ENCODE measurements at places on chromosomes 5 and 9.

DNA sequence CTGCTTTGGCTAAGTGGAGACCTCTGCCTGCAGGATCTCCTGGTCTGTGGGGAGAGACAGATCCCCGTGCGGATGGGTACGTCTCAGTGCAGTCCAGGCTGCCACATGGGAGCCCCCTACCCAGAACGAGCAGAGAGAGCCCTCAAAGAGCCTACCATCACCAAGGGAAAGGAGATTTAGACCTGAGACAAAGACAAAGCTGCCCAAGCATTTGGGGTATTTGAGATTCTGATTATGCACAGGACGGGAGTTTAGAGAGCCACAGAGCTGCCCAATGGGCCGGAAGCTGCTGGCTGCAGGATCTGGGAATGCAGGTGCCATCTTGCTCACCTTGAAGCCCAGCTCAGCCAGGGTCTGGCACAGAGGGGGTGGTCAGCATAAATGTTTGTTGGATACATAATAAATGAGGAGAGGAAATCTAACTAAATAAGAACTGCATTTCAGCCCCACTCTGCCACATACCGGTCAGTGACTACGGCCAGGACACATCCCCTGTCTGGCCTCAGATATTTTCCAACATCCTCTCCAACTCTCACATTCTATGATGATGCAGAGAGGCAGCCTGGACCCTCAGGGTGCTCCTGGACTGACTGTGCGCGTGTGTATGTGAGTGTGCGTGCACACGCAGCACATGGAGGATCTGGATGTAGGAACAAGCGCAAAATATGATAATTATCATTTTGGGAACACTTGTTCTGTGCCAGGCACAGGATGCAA is 157.8 kb downstream of the FGF18 start:
- ATAC-seq: no peak

DNA sequence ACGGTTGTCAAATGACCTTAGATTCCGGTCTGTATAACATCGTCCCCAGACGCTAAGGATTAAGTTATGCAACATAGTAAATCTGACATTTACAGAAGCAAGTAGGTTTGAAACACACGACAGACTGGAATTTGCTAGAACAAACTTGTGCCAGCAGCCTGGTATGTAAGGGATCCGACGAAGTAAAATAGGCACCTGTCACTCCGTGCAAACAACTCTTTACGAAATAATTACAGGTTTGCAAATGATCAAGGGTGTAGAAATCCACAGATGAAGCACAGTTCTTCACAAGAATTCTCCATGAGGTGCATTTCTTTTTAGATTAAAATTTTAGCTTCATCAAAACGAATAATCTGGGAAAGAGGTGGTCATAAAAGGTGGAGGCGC is 508 bp downstream of the MOCS2 start:
- ATAC-seq: peak; percentile 42

DNA sequence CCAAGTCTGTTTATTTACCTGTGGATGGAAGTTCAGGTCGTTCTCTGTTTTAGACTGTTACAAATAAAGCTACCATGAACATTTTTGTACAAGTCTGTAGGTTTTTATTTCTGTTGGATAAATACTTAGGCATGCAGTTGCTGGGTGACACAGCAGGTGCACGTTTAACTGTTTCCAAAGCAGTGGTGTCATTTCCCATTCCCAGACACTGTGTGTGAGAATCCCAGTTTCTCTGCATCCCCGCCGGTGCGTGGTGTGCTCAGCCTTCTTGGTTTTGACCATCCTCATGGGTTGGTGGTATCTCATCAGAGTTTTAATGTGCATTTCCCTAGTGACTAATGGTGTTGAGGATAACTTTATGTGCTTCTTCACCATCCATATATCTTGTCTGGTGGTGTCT is 27.2 kb downstream of the AHRR start:
- no peak for ATAC-seq

DNA sequence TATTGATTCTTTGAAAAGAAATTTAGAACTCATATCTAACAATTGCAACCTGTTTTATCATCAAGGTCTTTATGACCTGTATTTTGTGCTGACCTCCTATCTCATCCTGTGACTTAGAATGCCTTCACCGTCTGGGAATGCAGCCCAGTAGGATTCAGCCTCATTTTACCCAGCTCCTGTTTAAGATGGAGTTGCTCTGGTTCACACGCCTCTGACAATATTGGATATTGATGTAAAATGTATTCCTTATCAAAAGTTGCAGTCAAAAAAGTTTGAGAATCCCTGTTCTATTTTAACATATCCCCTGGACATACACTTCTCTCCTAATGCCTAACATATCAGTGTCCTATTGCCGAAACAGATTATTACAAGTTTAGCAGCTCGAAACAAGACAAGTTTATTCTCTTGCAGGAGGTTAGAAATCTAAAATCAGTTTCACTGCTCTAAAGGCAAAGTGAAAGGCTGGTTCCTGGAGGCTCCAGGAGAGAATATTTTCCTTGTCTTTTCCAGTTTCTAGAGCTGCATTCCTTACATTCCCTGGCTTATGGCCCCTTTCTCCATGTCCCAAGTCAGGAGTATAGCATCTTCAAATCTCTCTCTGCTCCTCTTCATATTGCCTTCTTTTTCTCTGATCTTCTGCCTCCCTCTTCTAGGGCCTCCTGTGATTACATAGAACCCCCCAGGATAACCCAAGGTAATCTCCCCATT is 31.5 kb upstream of the LVRN start:
- ATAC-seq: no peak

GRCh38 chr9:131480258-131480657 is 22.5 kb upstream of the POMT1 start:
- ATAC-seq: no peak

DNA sequence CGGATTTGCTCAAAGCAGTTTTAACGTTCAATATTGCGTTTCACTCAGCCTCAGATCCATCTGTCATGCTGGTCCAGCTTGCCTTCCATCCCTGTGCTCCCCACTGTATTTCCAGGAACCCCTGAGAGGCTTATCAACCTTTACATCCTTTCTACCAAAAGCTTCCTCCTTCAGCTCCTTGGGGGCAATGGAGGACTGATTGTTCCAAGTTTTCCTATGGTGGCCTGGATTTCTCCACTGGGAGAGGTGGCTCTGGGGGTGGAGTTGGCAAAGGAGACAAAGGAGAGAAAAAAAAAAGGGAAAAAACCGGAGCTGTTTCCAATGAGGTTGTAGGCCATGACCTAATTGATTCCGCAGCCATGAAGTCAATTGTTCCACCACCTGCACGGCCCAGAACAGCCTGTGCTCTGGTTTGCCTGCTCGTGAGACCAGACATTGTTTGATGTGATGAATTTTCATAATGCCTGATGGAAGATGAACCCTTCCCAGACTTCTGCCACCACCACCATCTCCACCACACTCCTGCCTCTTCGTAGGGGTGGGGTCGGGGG is 54.1 kb downstream of the ABLIM3 start:
- ATAC-seq: no peak

DNA sequence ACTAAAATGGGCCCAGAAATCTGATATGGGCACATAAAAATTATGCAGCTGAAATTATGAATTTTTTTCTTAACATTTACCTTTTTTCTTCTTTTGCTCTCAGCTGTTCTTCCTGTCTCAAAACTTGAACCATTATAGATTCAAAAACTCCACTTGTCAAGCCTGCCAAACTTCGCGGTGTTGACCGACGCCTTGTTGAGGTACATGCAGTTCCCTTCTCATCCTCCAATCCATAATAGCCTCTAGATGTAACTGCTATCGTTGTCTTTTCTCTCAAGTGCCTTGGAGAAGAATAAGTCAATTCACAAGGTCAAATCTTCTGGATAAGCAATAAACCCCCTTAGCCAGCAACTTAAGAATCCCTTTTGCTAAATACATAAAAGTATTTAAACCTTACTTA is 27.2 kb downstream of the RANBP6 start:
- no peak for ATAC-seq

- no peak for ATAC-seq
Measured at GRCh38 chr9:134134949-134135342, 936 bp upstream of the WDR5 start.

DNA sequence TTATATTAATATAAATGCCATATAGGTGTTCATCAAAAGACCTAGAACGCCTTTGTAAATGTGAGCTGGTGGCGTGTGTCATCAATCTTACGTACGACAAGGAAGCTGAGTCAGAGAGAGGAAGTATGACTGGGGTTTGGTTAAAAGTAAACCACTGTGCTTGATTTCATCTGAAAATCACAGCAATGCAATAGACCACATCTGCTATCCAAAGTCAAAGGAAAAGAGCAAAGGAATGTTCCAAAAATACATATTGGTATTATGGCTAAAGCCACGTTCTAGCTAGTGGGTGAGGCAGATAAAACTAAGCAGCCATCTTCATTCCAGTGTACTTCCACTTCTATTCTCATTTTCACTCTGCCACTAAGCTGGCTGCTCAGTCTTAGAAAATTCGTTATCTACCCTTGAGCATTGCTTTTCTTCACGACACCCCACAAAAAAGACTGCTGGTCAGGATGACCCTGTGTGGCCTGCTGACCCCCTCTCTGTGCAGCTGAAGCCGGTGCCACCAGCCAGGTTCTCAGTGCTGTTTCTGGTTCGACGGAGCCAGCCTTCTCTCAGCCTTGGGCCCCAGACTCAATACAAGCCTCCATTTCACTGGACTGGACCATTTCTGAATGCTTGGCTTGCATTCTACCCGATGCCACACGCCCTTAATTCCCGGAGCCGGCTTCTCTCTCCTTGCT is 23.8 kb downstream of the SHC3 start:
- ATAC-seq: peak; percentile 74

GRCh38 chr5:66596636-66597182 is 516 bp downstream of the MAST4 start:
- ATAC-seq: peak; percentile 51

GRCh38 chr9:131197160-131197911 is 72.0 kb downstream of the NUP214 start:
- no peak for ATAC-seq
